ENCODE measurements at places on chromosomes 5 and 9.

- DNase-seq = no peak
Measured at GRCh38 chr9:22857316-22857715, 410.7 kb downstream of the DMRTA1 start.

- DNase-seq = no peak
Measured at GRCh38 chr9:121773954-121774714, 122.7 kb downstream of the DAB2IP start.

- no peak for DNase-seq
Measured at GRCh38 chr5:131104169-131104808, 60.8 kb downstream of the HINT1 start.

- no peak for DNase-seq
Measured at GRCh38 chr5:14385019-14385418, 196.6 kb upstream of the OTULINL start.

GRCh38 chr9:92488681-92489550, 6.6 kb upstream of the ASPN start:
- no peak for DNase-seq
